Kidney epithelial cell (primary cell): ENCODE measurements at places on chromosomes 3 and 15. TPM values are rescaled to one million over a fixed set of nuclear protein-coding genes. Genes with fewer than 3 reads are reported as not detected.

Gene GPR87
- 16.4 and 16.7 TPM in 2 replicates for total RNA-seq

Gene GRAMD2A
- 0.89 and 2.4 TPM in 2 replicates for total RNA-seq

Gene MYEF2
- 34.6 and 45.9 TPM in 2 replicates for total RNA-seq

Gene HLTF
- total RNA-seq, result 21.2 and 21.6 TPM in 2 replicates

Gene CHRM5
- not detected in 2 replicates for total RNA-seq

Gene PYDC2
- not detected in 2 replicates for total RNA-seq

DNA sequence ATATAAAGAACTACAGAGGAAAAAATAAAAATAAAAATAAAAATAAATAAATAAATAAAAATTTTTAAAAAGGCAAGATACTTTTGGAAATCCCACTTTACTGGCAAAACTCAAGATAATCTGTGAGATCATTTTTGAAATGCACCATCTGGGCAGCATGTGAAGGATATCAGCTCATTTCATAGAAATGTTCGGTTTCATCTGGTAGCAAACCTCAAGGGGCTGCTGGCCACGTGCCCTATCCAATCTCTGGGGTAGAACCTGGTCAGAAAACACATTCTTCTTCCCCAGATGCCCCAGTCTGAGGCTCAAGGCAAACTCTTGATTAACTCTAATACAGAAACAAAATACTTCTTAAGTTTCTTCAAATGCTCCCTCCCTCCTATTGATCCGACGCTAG, 166.0 kb downstream of the FMN1 start:
- DNase-seq, result no peak

GRCh38 chr3:153614563-153614962, 452.5 kb downstream of the RAP2B start:
- peak; percentile 47 for DNase-seq

GRCh38 chr15:32096916-32097617, 66.8 kb downstream of the CHRNA7 start:
- DNase-seq, result no peak

GRCh38 chr3:110494728-110495127, 576.9 kb upstream of the NECTIN3 start:
- DNase-seq, result no peak

- no peak for DNase-seq
Measured at GRCh38 chr3:53182764-53183355, 21.9 kb downstream of the PRKCD start.

- DNase-seq, result no peak
Measured at GRCh38 chr3:168977716-168978374, 685.7 kb downstream of the MECOM start.

DNA sequence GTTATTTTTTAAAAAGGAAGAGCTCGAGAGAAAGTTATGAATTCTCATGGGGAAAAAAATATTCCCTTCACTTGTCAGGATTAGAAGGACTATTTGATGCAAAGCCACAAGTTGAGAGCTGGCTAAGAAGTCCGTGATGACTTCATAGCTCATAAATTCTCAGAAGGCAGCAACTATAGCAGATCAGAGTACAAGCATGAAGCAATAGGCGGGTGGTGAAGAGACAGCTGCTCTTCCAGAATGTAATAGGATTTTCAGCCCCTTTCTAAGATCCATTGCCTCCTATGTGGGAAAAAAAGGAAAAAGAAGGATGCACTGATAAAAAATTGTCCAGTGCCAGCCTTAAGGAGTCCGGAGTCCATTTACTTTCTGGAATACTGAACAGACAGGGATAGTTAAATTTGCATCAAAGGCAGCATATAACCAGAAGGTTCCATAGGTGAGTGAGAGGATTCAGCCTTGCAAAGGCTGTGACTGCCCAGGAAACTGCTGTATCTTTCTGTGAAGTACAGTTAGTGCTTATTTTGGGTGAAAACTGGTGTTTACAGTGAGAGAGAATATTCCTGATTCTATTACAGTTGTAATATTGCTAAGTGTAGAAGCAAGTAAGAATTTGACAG, 929.5 kb upstream of the ALCAM start:
- DNase-seq, result peak; percentile 63

GRCh38 chr15:99322643-99323405, 71.5 kb downstream of the LRRC28 start:
- DNase-seq, result no peak

DNA sequence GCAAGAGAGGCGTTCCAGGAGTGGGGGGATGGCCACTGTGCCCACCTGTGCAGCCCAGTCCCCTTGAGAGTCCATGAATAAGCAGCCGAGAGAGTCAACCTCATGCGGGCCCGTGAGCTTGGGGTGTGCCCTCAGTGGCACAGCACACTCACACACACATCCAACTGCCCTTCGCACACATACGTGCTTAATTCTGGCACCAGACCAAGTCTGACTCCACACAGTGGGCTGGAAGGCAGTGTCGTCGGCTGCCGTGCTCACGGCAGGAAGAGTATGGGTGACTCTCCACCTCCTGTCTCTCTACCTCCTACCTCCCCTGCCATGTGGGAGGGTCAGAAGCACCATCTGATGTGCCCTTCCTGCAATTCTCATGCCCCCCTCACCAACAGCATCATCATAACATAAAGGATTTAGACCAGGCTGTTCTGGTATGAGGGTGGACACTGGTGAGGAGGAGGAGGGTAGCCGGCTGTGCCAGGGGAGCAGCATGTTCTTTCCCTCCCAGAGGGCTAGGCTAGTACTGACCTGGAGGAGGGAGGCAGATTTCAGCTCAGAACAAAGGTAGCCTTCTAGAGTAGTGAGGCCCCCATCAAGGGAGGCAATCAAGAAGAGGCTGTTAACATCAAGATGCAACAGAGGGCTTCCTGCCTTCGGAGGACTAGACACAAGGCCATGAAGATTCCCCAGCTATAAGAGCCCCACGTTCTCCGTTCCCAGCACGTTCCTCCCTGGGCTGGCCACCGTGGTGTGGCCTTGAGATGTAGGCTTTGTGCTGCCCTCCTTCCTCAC, 5.3 kb upstream of the STRA6 start:
- no peak for DNase-seq

DNA sequence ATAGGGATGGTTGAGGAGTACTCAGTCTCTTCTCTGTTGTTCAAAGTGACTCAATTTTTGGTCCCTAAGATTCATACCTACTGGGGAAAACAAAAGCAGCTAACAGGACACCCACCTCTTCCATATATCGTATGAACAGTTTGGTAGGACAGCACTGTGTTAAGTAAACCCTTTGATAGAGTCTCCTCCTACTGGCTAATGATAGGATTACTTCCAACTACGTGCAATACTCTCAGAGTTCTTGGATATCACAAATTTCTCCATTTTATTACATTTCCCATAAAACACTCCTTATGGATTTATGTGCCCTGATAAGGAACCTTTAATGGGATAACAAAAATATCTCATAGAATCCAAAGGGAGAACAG, 200.2 kb upstream of the GOLGA6L4 start:
- peak; percentile 29 for DNase-seq

DNA sequence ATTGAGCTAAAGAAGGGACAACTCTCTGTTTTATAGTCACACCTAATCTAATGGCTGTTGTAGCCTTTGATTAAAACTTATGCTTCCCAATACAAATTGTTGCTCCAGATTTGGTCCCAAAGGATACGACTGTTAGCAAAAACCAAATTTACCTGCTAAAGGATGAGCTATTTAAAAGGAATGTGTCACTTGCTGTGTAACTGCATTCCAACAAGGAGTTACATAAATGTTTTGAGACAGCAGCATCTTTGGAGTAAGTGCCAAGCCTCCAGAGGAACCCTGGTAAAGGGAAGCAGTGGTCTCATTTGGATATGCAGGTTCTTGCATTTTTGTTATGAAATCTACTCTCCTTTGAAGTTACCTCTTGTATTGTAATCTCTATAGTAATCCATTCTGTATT, 233.3 kb downstream of the THSD4 start:
- DNase-seq, result no peak

DNA sequence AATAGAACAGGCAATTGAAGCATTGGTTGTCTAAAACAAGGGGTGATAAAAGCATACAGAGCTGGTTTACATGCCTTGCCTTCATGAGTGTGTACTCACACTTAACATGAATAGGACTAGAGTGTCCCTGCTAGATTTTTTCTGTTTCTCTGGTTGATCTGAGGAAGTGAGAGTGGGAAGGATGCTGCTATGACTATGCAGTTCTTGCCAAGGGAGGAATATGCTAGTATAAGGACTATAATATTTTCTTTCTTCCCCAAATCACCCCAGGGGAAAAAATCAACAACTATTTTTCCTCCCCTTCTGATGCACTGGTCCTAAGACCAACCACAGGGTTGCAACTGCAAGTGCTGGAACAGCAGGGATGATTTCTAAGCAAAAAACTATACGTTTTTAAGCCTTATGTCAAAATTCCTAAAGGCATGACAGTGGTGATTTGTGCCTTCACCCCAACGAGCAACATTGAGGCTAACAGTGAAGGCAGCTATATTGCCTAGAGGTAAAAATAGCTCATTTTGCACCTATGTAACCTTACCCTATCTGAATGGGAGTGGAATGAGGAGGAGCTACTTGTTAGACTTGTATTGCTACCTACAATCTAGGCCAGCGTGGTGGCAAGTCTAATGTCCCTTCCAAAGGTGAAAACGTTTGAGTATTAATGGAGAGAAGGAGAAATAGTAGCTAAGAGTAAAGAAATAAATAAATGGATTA, 33.5 kb upstream of the USP8 start:
- DNase-seq, result no peak

DNA sequence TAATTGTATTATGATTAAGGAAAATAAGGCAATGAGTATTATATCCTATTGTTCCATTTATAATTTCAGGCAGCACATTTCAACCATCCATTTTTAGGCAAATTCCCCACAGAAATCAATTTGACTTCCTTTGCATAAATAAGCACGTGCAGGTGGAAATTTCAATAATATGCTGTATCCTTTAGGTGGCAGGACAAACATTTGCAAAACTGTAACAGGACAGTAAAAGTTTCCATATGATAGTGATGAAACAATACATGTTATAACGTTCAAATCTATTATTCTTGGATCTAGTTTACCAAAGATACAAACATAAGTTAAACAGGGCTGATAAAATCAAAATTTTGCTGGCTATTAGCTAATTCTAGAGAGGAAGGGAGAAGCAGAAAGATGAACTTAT, 8.5 kb downstream of the UACA start:
- no peak for DNase-seq

DNA sequence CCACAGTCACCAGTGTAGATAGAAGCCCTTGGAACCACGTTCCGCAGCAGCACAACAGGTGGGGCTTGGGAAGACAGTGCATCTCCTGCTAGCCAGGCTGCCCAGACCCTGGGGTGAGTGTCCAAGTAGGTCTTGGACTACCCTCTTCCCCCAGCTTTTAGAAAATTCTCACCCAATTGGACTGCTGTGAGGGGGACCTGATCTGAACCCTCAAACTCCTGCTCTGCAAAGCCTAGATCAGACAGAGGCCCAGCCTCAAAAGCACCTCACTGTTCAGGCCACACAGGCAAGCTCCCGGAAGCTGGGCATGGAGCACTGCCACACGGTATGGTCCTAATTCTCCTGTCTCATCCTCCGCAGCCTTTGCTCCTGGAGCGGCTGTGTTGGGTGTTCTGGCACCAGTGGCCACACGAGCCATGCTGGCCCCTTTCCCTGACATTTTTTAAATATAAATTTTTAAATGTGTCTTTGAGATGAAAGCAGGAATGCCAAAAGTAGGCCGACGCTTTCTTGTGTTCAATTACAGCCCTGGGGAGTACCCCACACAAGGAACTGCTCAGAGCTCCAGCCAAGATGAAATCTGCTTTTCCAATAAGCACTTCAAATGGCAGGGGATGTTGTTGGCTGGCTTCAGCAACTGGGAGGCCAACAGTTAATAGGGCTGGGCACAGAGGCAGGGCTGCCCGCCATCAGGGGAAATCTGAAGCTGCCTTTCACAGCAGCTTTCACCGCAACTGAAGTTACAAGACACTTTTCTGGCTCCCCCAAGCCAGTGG, 40.9 kb downstream of the CPN2 start:
- no peak for DNase-seq

DNA sequence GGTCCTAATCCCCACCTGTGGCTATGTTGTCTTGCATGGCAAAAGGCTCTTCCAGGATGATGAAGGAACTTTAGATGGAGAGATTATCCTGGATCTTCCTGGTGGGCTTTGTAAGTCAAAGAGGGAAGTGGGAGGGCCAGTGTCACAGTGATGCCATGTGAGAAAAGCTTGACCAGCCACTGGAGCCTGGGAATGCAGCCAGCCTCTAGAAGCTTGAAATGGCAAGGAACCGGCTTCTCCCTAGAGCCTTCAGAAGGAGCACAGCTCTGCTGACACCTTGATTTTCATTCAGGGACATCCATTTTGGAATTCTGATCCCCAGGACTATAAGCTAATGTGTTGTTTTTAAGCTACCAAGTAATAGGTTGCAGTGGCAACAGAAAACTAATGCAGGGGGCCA, 58.3 kb downstream of the CLEC3B start:
- no peak for DNase-seq

DNA sequence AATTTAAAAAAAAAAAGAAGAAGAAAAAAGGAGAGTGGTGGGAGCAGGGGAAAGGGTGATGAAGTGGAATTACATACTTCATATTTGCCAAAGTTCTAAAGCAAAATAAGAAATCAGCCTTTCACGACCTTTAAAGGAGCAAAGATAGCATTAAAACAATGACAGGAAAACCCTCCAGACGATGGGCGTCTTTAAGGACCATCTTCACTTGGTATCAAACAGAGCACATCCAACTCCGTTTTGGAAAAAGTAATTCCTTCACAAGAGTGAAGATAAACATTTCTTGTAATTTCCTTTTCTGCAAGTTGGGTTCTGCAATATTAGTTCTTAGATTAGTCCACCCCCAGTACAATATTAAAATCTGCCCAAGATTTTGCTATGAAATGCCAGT, 32.8 kb downstream of the FRMD4B start:
- no peak for DNase-seq

GRCh38 chr3:139917226-139917785, 17.7 kb upstream of the CLSTN2 start:
- DNase-seq, result no peak
